Bronchial smooth muscle cell (primary cell): ENCODE measurements at places on chromosomes 7 and 10. TPM values are rescaled to one million over a fixed set of nuclear protein-coding genes. Genes with fewer than 3 reads are reported as not detected.

METTL27 gene
- 8.3 and 11.8 TPM in 2 replicates for total RNA-seq

NYAP1 gene
- total RNA-seq, result 2.0 and 2.4 TPM in 2 replicates

C10orf71 gene
- not detected in 2 replicates for total RNA-seq

IFRD1 gene
- total RNA-seq, result 41.4 and 46.7 TPM in 2 replicates

ADAM8 gene
- 1.7 and 2.4 TPM in 2 replicates for total RNA-seq

NRG3 gene
- total RNA-seq, result not detected in 2 replicates

TRPV5 gene
- not detected in 2 replicates for total RNA-seq

TWNK gene
- 3.0 and 5.4 TPM in 2 replicates for total RNA-seq

NPFFR1 gene
- under 0.01 TPM in 1 of 2 replicates, not detected in the other for total RNA-seq

PAPOLB gene
- under 0.01 TPM in 2 replicates for total RNA-seq

LIPM gene
- not detected in 2 replicates for total RNA-seq

DNAAF5 gene
- 7.9 and 10.2 TPM in 2 replicates for total RNA-seq

LRRC18 gene
- total RNA-seq, result not detected in 2 replicates

RAB19 gene
- not detected in 2 replicates for total RNA-seq

ECHDC3 gene
- total RNA-seq, result 2.2 and 6.8 TPM in 2 replicates

LOXL4 gene
- 9.9 and 13.3 TPM in 2 replicates for total RNA-seq

CTAGE15 gene
- 0.09 TPM in 1 of 2 replicates, not detected in the other for total RNA-seq

CLCN1 gene
- 0.09 TPM in 1 of 2 replicates, not detected in the other for total RNA-seq

SLC18A3 gene
- not detected in 2 replicates for total RNA-seq

SPDYE3 gene
- total RNA-seq, result not detected in 2 replicates

PRSS58 gene
- total RNA-seq, result not detected in 2 replicates
